ENCODE measurements at places on chromosomes 12 and 14. TPM values are rescaled to one million over a fixed set of nuclear protein-coding genes. Genes with fewer than 3 reads are reported as not detected.

The TTLL5 gene
- total RNA-seq = 39.2 TPM

The LTB4R2 gene
- total RNA-seq = 18.1 TPM

The RASSF9 gene
- not detected for total RNA-seq

The CLEC4A gene
- 1.4 TPM for total RNA-seq

The ABCD2 gene
- 8.8 TPM for total RNA-seq

The OR6C2 gene
- not detected for total RNA-seq

The HOXC9 gene
- total RNA-seq = not detected

The SSTR1 gene
- not detected for total RNA-seq

The CFAP251 gene
- total RNA-seq = 0.96 TPM

The TOMM20L gene
- total RNA-seq = not detected

The MAGOHB gene
- total RNA-seq = 13.8 TPM

The HHIPL1 gene
- total RNA-seq = not detected

The NTF3 gene
- not detected for total RNA-seq

The AQP6 gene
- not detected for total RNA-seq

The POTEM gene
- total RNA-seq = not detected

The GYS2 gene
- total RNA-seq = not detected

The NUBPL gene
- 8.1 TPM for total RNA-seq

The GALNT8 gene
- total RNA-seq = 7.3 TPM

The CFAP73 gene
- 0.42 TPM for total RNA-seq

The BCL2L14 gene
- 6.8 TPM for total RNA-seq

The SIX4 gene
- total RNA-seq = not detected

The RD3L gene
- not detected for total RNA-seq

The CACNA2D4 gene
- total RNA-seq = 7.1 TPM

The PPP1R36 gene
- total RNA-seq = not detected

The IL22 gene
- total RNA-seq = not detected

The KLRG1 gene
- 4.8 TPM for total RNA-seq

The INHBC gene
- total RNA-seq = not detected

The CCDC198 gene
- total RNA-seq = not detected

The KICS2 gene
- 26.7 TPM for total RNA-seq

The OTX2 gene
- not detected for total RNA-seq

The ZNF641 gene
- total RNA-seq = 20.4 TPM

The PZP gene
- not detected for total RNA-seq

The MIP gene
- not detected for total RNA-seq

The LRRC10 gene
- total RNA-seq = not detected

The SMOC1 gene
- not detected for total RNA-seq

The COQ5 gene
- total RNA-seq = 11.5 TPM

The VDR gene
- 2.9 TPM for total RNA-seq
